ENCODE measurements at places on chromosomes 5 and 9.

DNA sequence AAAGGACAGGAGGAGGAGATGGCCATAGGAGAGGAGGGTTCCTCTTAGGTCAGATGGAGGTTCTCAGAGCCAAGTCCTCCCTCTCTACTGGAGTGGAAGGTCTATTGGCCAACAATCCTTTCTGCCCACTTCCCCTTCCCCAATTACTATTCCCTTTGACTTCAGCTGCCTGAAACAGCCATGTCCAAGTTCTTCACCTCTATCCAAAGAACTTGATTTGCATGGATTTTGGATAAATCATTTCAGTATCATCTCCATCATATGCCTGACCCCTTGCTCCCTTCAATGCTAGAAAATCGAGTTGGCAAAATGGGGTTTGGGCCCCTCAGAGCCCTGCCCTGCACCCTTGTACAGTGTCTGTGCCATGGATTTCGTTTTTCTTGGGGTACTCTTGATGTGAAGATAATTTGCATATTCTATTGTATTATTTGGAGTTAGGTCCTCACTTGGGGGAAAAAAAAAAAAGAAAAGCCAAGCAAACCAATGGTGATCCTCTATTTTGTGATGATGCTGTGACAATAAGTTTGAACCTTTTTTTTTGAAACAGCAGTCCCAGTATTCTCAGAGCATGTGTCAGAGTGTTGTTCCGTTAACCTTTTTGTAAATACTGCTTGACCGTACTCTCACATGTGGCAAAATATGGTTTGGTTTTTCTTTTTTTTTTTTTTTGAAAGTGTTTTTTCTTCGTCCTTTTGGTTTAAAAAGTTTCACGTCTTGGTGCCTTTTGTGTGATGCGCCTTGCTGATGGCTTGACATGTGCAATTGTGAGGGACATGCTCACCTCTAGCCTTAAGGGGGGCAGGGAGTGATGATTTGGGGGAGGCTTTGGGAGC lies 3.1 kb downstream of the EGR1 start:
- no peak for DNase-seq

GRCh38 chr5:7088849-7089248 lies 307.1 kb upstream of the ADCY2 start:
- no peak for DNase-seq

- DNase-seq, result no peak
Measured at GRCh38 chr9:18061856-18062255, 412.1 kb upstream of the ADAMTSL1 start.

- DNase-seq, result peak; percentile 62
Measured at GRCh38 chr9:95545831-95546567, 29.2 kb upstream of the PTCH1 start.

- DNase-seq, result no peak
Measured at GRCh38 chr9:79461712-79462111, 110.1 kb upstream of the TLE4 start.

DNA sequence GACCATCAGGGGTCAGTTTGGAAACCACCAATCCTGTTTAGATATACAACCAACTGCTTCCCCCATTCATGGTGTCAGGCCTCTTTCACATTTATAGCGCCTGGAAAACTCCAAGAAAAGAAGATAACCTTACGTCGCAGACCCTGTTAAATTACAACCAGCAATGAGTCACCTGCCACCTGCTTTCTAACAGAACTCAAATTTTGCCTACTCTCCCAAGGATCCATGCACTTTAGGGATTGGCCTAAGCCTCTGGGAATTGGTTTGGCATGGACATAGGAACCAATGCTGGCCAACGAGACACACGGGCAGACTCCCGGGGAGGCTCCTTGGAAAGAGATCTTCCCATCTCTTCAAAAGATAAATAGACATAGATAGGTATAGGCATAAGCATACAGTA lies 87.0 kb downstream of the FEM1C start:
- no peak for DNase-seq

DNA sequence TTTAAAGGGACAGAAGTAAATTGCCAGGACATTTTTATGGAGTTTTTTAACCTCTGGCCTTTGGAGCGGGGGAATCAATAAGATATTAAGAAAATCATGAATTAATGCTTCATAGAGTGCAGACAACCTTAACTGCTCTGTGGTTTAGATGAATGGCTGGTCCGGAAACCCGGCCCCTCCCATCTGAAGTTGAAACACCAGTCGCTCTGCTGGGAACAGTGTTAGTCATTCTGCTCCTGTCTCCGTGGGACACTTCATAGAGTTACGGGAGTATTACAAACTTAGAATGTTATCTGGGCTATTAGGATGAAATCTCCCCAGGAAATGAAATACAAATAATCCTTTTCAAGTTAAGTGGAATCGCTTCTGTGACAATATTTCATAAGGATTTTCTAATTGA lies 110.1 kb upstream of the IRX2 start:
- no peak for DNase-seq

GRCh38 chr9:110919050-110919435 lies 119.2 kb downstream of the LPAR1 start:
- DNase-seq, result no peak

DNA sequence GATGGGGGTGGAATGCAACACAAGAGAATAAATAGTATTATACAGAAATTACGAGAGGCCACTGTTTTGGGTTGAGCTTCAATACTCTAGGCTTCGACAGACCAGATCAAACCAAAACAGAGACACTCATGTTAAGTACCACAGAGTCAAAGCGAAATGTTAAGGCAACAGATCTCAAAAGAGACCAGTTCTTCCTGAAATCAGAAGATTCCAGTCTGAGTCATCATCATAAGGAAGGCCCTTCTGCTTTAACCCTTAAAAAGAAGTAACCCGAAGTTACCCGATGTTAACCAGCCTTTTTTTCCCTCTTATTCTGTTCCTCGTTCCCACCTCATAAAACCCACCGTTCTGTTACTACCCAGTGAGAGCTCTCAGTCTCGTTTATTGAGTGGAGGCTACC lies 75.9 kb downstream of the SFXN1 start:
- no peak for DNase-seq

DNA sequence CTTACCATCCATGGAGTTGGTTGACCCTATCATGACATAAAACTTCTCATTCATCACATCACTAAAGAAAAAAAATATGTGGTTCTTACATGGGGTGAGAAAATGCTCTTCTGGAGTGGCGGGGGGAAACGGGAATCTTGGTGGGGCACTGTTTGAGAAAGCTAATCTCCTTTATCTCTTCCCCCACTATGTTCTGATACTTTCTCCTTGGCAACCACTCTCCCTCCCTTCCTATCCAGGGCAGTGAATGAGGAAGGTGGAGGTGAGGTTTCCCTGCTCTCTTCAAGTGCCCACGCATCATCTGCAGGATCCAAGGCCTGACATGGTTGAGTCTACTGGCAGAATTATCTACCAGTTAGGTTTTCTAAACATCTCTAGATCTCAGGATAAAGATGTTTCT lies 220.8 kb upstream of the TBCA start:
- DNase-seq, result no peak

- DNase-seq, result no peak
Measured at GRCh38 chr5:93017849-93018248, 563.2 kb downstream of the NR2F1-AS1 start.

Measured in lung (tissue), 17 donors.